Activated CD4-positive, alpha-beta T cell treated with anti-CD3 and anti-CD28 coated beads, Interleukin-2, amount 10 ng/mL, durations not matched to agents 7 days and 5 days (primary cell): ENCODE measurements at places on chromosomes 3 and 15.

- no peak for DNase-seq
Observed at GRCh38 chr15:70327856-70328678, 230.3 kb upstream of the TLE3 start.

GRCh38 chr15:101398247-101398646 lies 91.3 kb downstream of the PCSK6 start:
- DNase-seq: no peak

- no peak for DNase-seq
Observed at GRCh38 chr3:535566-536416, 339.2 kb downstream of the CHL1 start.

GRCh38 chr15:38193496-38193895 lies 59.1 kb upstream of the SPRED1 start:
- DNase-seq: no peak

DNA sequence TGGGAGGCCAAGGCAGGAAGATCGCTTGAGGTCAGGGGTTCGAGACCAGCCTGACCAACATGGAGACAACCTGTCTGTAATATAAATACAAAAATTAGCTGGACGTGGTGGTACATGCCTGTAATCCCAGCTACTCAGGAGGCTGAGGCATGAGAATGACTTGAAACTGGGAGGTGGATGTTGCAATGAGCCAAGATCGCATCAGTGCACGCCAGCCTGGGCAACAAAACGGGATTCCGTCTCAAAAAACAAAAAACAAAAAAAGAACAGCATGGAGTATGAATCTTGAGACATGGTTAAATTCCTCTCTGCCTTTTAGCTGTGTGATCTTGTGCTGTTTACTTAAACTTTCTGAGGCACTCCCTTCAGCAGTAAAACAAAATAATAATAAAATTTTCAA lies 244.9 kb downstream of the FGF12 start:
- DNase-seq: no peak

DNA sequence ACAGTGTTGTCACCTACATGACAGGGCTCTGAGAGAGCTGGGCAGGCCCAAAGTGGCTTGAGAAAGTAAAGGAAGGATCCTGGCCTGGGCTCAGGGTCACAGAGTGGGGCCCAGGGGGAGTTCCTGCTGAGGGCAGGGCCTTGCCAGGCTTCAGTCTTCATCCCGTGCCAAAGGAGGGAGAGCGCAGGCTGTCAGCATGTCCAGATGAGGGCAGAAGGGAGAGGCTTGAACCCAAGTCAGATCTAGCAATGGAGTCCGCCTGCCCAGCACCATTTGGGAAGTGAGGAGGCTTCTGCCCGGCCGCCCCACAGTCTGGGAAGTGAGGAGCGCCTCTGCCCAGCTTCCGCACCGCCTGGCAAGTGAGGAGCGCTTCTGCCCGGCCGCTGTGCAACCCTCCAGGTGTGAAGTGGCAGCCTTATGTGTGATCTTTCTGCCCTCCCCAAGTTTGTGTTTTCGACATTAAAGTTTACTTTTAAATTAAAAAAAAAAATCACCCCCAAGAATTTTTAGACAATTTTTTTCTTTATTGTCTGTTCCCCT lies 303.6 kb upstream of the PROK2 start:
- DNase-seq: no peak

- DNase-seq: peak; percentile 2
Observed at GRCh38 chr3:38573556-38573955, 75.9 kb downstream of the SCN5A start.

DNA sequence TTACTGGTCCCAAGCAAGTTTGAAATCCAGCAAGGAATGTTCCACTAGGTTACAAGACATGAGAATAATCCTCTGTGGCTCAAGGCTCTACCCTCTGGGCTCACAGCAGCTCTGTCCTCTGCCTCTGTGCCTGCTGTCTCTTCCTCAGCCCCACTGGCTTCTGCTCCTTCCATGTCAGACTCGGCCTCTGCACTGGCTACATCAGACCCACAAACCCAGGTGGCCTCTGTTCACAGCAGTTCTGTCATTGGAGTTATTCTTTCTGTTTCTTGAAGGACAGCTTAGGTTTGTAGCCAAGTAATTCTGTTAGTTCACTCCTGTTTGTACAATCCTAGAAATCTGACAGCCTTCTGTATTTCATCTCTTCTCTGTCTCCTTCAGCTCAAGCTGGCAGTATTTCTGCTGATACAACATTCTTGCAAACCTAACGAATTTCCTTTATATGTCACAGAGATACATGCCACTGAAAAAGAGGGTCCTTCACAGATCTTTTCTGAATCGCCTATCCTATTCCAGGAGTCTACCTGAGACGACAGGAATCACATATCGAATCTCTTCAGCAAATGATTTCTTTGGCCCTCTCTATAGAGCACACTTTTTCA lies 227.8 kb upstream of the PLSCR5 start:
- no peak for DNase-seq
